Stimulated activated CD8-positive, alpha-beta memory T cell treated with anti-CD3 and anti-CD28 coated beads, Interleukin-4, amount 100 ng/mL, for 48 hours (primary cell): ENCODE measurements at places on chromosomes 3 and 15.

- peak; percentile 33 for DNase-seq
Observed at GRCh38 chr15:41827290-41827879, 507 bp upstream of the JMJD7 start.

DNA sequence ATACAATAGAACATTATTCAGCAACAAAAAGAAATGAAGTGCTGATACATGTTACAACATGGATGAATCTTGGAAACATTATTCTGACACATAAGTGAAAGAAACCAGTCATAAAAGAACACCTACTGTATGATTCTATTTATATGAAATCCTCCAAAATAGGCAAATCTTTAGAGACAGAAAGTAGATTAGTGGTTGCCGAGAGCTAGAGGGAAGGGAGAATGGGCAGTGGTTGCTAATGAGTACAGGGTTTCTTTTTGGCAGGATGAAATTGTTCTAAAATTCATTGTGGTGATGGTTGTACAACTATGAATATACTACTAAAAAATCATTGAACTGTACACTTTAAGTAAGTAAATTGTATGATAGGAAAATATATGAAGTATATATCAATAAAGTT, 6.3 kb upstream of the LRRC58 start:
- no peak for DNase-seq

DNA sequence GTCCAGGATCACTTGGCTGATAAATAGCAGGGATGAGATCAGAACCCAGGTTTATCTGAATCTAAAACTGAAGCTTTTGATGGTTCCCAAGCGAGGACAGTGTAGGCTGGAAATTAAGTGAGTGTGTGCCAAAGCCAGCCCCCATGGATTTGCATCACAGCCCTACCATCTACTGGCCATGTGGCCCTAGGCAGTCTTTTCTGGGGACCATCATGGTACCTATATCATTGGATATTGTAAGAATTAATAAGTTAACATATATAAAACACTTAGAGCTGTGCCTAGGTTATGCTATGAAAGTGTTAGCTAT, 32.8 kb upstream of the SSR3 start:
- DNase-seq, result no peak

DNA sequence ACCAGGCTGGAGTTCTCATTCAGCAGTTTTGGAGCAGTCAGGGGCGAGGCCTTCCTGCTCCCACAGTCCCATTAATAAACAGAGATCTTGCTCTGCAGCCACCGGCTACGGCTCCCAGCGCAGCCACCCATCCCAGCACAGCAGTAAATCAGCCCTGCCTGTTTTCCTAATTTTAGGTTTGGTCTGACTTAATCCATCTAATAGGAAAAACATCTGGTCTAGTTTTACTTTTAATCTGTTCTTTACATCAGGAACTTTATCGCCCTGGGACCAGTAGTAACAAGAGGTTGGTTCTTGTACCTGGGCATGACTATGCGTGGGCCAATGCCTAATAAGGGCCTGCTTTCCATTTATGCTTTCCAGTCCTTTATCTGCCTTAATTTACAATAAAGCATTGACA, 264.0 kb upstream of the DPH6 start:
- no peak for DNase-seq

GRCh38 chr3:12049675-12050074, 45.5 kb downstream of the SYN2 start:
- DNase-seq, result no peak

DNA sequence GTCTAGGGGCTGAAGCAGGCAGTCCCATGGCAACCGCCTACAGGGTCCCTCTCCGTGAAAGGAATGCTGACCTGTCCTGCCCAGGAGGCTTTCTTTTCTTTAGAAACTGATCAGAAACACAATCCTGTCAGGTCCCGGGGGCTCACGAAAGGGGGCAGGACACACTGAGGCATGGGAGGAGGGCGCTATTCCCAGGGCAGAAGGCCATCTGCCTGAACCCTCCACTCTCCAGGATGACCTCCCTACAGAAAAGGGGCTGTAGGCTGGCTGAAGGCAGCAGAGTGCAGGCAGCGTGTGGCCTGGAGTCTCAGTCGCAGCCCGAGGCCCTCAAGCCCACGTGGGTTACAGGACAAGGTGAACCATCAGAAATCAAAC, 18.4 kb upstream of the LRRK1 start:
- DNase-seq, result peak; percentile 10

GRCh38 chr3:10627884-10628572, 122.6 kb upstream of the ATP2B2 start:
- DNase-seq, result no peak

DNA sequence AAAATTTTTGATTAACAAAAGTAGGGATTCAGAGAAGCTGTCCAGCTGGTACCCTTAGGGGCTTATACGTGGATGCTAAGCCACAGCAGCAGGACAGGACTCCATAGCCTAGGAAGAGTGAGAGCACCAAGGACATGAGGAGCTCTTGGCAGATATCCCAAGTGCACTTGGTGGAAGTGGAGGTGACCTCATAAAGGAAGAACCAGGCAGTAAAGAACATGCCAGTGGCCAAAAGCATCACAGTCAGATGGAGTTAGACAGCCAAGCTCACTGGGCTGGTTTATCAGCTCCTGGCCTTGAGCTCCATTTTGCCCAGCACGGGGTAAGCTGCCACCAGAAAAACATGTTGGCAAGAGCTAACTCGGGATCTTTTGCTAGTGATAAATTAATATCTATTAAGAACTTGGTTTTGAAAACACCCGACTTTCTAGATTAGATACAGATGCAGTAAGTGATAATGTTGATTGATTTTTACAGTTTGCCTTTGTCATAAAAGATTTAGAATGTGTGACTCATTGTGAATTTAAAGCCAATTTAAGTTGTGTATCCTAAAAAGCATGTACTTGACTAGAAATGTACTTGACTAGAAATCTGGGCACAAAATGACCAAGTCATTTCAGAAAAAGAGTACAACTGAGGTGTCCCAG, 108.0 kb downstream of the CMSS1 start:
- DNase-seq, result no peak

GRCh38 chr3:71433631-71434030, 149.9 kb downstream of the FOXP1 start:
- DNase-seq, result no peak

GRCh38 chr3:140341817-140342403, 336.0 kb upstream of the TRIM42 start:
- DNase-seq, result no peak

- DNase-seq, result peak; percentile 86
Observed at GRCh38 chr15:89206908-89207331, 14.5 kb downstream of the RLBP1 start.

DNA sequence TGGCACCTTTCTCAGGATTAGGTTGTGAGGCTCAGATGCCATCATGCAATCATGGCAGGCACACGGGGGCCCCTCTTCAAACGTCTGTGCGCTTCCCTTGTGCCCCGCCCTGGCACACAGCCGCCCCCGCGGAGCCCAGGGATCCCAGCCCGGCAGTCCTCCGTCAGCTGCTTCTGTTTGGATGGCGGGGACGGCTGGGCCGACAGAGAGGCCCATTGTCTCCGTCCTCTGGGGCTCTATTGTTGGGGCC, 849 bp upstream of the HDAC11 start:
- peak; percentile 62 for DNase-seq
